ENCODE measurements at places on chromosomes 2 and 18.

DNA sequence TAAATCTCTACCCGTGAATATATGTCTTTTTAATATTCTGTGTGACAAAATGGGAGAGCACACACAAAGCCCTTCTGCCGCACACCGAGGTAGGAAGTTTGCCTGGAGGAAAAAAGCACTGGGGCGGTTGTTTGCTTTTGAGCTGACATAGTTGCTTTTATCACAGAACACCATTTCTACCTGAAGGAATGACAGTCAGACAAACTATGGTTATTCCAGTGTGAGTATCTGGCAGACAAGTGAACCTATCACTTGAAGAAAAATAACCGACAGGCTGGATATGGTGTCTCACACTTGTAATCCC, 67.6 kb upstream of the SERTAD2 start:
- no peak for DNase-seq

DNA sequence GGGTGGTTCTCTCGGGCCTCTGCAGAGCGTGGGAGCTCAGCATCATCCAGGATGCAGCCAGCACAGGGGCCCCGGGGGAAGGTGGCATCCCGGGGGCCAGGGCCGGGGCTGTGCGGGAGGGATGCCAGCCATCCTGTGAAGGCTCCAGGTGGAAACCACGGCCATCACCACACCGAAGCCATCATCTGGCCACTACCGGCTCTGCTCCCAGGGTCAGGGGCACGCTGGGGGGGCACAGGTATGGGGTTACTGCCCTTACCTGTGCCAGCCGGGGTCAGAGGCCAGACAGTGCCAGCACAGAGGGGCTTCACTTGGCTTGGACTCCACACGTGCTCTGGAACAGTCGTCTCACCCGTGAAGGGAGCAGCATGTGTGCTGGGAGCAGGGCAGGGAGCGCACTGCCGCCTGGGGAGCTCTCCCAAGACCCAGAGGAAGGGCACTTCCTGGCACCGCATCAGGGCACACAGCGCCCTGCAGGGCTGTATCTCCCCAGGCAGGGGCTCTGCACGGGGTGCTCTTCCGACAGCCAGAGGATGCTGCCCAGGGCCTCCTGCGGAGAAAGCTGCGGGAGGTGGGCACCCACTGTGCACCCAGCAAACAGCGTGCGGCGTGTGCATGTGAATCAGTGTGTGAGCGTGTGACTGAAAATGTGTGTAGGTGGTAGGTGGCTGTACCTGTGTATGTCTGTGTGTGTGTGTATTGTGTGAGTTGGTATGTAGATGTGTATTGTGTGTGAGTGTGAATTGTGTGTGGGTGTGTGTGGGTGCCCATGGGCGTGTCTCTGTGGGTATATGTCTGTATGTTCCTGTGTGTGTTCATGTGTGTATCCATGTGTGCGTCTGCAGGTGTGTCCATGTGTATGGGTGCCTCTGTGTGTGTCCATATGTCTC, 75.0 kb downstream of the PTGR3 start:
- no peak for DNase-seq

- DNase-seq, result no peak
Measured at GRCh38 chr2:31008561-31009114, 129.6 kb downstream of the GALNT14 start.

- no peak for DNase-seq
Measured at GRCh38 chr18:61984349-61984748, 91.5 kb upstream of the RNF152 start.

DNA sequence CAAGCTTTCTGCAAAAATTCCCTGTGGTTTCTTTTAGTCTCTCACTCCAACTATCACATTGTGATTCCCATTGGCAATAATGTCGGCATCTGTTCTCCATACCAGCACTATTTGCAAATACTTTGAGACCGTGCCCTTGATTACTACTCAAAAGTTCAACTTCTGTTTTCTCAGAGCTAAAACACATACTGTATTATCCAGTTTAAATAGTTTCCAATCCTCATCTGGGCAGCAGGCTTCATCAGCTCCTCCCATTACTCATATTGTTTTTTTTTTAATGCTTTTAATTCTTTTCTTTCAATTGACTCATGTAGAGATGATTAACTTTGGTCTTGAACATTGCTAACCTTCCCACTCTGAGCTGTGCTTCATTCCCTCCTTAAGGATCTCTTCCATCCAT, 135.8 kb downstream of the METTL8 start:
- no peak for DNase-seq

DNA sequence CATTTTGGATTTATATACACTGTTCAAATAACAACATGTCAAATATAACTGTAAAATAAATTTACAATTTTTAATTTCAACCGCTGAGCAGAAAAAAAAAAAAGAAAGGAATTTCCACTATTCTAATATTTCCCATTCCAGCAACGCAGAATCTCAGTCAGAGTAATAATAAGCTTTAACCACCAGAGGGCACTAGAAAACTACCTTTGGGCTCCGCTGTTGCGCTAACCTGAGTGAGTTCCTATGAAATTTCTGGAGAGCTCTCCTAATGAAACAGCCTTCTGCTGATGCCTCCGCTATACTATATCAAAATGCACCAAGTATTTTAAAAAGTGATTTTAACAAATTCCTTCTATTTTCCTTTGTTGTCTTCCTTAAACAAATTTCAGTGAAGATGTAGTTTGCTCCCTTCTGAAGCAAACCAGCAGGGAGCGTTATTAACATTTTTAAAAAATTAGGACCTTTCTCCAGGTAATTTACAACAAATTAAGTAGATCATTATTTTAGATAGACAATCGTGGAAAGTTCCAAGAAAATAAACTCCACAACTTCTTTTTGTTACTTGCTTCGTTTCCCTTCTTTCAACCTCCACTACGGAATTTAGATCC, 23.0 kb downstream of the ERMN start:
- no peak for DNase-seq

GRCh38 chr2:186399082-186399644, 86.9 kb upstream of the ZC3H15 start:
- no peak for DNase-seq

DNA sequence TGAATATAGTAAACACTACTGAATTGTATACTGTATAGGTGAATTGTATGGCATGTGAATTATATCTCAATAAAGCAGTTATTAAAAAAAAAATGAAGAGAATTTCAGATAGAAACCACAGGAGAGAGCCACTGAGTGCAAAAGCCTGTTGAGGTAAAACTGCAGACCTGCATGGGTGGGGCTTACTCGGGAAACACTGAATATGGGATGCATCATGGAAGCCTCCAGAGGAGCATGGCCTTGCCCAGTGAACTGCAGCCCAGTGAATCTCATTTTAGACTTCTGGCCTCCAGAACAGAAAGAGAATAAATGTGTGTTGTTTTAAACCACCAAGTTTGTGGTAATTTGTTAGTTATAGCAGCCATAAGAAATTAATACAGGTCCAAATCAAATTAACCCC, 15.7 kb downstream of the GPATCH11 start:
- no peak for DNase-seq

DNA sequence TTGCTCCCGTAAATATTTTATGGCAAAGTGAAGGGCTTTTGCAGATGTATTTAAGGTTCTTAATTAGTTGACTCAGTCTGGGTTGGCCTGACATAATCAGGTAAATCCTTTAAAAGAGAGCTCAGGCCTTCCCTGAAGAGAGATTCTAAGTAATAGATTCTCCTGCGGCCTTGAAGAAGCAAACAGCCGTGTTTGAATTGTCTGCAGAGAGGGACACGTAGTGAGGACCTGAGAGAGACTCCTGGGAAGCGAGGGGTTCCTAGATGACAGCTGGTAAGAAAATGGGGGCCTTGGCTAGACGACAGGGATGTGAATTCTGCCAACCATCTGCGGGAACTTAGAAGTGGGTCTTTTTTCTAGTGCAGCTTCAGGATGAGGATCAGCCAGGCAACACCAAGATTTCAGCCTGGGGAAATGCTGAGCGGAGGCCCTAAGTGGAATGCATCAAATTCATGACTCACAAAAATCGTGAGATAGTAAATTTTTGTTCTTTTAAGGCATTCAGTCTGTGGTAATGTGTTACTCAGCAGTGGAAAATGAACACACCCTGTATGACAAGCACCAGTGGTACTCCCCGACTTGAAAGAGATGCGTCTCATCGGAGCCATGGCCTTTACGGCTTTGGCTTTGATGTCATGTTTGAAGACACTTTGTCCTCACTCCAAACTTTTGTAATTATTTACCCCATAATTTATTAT, 62.1 kb upstream of the SMIM21 start:
- no peak for DNase-seq

GRCh38 chr2:44550561-44550960, 188.8 kb downstream of the CAMKMT start:
- no peak for DNase-seq

DNA sequence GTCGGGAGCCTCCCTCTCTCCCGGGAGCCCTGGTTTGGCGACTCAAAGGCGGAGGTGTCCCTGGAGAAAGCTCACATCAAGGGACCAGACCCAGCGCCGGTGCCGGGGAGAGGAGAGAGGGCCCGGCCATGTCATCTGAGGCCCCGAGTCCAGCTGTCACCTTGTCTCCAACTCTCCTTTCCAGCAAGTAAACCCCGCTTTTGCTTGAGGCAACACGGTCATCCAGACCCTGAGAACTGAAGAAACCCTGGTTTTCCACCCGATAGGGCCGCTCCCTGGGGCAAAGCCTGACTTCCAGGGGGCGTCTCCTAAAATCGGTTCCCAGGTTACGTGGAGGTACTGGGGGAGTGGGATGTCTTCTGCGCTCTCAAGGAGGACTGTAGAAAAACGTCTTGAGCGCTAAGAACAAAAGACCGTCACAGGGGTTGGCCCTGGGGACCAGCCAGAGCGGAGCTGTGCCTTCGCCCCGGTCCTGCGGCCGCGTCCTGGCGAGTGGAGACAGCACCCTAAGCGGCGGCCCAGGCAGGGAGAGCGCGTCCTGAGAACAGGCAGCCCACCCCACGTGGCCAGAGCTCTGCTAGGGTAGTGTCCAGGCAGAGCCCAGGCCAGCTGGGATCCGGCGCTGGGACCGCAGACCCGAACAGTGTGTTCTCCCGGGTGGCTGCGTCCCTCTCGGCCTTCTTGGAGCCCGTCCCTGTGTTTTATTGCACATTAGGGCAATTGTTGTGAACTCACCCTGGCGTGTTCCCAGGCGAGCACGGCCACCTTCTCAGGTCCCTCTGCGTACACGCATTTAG, 55.7 kb downstream of the TMEM18 start:
- DNase-seq, result no peak

DNA sequence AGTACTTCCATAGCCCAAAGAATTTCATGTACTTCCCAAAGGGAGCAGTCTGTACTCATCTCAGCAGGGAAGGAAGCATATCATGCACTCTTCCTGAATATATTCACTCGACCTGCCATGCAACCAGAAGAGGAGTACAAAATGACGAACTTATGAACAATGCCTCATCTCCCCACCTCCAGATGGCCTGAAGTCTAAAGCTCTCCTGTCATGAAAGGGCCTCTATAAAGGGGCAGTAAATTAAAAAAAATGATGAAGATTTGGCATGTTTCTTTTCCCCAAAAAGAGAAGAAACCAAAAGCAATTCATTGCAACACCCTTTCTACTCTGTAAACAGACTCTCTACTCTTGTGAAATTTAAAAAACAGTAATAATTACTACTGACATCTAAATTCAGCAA, 1601.1 kb downstream of the LRP1B start:
- DNase-seq, result no peak

GRCh38 chr18:46253498-46253897, 149.3 kb downstream of the HAUS1 start:
- no peak for DNase-seq

DNA sequence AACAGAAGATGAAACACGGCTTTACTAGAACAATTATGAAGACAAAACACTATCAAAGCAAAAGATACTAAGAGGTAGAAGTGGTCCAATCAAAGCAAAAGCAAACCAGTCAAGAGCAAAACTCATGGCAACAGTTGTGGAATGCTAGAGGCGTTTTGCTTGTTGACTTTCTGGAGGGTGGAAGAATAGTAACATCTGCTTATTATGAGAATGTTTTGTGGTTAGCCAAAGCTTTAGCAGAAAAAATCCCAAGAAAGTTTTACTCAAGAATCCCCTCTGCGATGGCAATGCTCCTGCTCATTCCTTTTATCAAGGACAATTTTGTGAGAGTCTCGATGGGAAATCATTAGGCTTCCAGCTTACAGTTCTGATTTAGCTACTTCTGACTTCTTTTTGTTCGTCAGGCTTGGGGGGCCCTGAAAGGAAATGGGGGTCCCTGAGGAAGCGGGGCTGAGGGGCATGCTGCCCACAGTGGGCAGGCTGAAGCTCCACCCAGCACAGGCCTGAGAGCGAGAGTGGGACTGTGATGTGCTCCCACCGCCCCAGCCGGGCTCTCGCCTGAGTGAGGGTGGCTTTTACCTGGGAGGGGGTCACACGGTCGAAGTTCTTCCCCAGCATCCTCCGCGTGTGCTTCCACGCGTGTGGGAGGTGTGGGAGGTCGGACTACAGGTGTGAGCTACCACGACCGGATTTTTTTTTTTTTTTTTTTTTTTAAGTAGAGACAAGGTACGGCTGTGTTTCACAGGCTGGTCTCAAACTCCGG, 49.0 kb upstream of the MC4R start:
- no peak for DNase-seq

DNA sequence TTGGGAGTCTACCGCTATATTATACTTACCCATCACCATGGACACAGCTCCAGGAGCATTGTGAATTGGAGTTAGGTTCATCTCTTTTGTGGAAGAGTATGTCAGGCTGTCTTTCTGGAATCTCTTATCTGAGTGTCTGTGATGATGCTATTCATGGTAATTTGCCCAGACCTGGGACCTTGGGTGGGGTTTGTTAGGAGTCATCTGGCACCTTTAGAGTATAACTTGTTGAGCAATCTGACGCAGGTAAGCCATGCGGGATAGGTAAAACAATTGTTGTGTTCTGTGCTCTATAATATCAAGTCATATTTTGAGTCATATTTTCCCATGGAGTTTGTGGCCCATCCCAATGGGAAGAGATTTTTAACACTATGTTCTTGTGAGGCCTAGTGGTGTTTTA, 49.7 kb upstream of the MAPRE2 start:
- no peak for DNase-seq

DNA sequence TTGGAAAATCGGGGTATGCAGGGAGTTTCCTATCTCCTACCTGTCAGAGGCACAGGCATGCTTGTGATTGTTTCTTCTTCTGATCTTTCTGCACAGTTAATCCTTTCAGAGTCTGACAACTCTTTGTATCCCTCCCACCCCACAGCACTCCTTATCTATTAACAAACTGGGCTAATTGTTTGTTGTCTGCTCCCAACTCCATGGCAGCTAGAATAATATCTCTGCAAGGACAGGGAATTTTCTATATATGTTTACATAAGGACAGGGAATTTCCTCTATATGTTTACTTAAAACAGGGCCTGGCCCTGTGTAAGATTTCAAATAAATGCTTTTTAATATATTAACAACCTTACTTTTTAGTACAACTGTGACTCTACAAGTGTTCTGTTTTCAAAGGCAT, 36.0 kb upstream of the VRK2 start:
- DNase-seq, result no peak
